Stimulated activated CD4-positive, alpha-beta T cell treated with anti-CD3 and anti-CD28 coated beads, Interleukin-4, amount 100 ng/mL, for 4 hours (primary cell): ENCODE measurements at places on chromosomes 7 and 10.

DNA sequence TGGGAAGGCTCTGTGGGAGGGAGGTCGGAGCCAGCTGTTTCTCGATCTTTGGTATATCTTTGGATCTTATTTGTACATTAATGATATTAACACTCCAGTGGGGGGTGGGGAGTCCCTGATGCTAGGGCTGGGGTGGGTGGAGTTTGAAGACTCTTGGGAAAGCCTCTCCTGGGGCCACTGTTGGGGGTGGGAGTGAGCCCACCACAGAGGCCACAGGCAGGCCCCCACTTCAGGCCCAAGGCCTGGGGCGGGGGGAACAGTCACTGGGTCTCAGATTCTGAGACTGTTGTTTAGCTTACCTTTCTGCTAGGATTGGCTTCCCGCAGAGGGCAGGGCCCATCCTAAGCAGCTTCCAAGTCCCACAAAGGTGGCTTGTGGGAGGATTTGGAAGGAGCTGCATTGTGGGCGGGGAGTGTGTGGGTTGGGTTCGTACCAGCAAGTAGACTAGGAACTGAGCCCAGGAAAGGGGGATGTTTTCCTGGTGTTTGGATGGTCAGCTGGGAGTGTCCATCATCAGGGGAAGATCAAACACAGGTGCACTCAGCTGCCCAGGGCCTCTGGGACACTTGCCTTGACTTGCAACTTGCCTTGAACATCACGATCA lies 11.9 kb downstream of the YKT6 start:
- DNase-seq = no peak

- DNase-seq = no peak
Measured at GRCh38 chr7:77473229-77474005, 57.3 kb upstream of the GSAP start.

DNA sequence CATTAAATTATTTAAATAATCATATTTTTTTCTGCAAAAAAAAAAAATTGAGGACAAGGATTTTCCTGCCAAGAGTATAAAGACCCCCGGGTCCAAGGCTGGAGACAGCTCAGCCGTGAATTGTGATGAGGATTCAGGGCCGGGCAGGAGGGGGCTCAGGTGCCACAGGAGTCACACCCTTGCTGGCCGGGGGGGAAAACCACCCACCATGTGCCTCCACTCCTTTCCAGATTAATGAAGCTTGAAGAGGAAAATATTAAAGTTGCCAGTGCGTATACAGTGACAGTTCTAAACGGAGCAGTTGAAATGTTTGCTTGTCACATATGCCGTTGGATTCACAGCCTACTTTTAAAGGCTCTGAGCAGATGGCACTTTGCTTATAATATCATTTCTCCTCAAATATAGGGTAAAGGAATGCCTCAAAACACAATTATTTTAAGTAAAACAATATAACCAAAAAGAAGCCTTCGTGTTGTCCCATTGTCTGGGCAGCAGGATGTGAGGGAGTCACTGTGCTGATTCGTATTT lies 49.6 kb downstream of the ADARB2 start:
- DNase-seq = no peak

DNA sequence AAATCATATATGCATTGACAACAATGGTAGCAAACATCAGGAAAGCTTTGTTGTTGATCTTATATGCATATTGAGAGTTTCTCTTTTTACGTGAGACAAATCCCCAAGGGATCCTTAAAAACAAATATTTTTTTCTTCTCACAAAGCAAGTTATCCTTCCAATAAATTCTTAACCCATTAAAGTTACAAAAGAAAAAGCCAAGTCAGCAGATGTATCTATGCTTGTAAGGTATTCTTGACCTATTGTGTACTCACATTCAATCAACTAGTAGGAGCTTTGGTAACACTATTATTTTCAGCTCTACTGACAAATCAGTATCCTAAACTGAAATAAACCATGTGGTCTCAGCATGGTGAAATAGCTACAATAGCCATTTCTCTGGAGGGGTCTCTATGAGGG lies 586.3 kb downstream of the CNTNAP2 start:
- DNase-seq = no peak

DNA sequence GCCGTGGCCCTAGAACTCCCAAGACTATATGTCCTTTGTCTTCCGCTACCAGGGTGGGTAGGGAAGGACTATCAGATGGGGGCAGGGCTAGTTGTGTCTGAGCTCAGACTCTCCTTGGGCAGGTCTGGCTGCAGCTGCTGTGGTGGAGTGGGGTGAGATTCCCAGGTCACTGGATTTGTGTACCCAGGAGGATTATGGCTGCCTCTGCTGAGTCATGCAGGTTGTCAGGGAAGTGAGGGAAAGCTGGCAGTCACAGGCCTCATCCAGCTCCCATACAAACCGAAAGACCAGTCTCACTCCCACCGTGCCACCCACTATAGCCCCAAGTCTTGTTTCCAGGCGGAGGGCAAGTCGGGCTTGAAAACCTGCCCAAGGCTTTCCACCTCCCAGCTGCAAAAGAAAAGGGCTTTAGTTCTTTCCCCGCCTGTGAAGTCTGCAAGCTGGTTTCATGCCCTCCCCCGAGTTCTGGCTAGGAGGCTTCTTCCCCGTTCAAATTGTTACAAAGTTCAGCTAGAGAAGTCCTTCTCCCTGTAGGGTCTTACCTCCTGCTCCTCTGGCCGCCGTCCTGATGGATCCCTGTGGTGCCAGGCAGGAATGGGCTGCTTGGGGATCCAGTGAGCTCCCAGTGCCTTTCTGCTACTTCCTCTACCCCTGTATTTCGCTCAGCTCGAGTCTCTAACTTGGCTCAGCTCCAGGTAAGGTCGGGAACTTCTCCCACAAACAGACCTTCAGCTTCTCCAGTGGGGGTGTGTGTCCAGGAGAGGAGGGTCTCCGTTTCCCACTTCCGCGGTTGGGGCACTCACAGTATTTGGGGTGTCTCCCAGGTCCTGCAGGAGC lies 106.8 kb upstream of the FGL2 start:
- no peak for DNase-seq

- no peak for DNase-seq
Measured at GRCh38 chr10:44807451-44807850, 103.7 kb upstream of the TMEM72 start.

DNA sequence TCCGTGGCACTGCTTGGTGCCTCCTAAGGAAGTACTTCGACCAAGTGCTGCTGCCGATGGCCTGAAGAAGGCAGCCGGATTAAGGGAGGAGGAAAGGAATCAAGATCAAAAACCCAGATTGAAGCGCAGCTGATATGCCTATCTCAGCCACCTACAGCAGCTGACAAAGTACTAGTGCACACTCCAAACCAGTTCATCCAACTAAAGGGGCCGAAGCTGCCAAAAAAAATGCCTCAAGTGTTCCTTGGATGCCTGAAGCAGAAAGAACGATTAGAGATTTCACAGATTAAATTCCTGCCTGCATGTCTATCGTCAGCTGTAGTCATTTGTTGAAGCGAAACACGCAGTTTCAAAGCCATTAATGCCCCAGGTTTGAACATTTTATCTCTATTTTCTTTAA lies 65.7 kb downstream of the TNRC18 start:
- no peak for DNase-seq

GRCh38 chr10:44647877-44648542 lies 263.1 kb upstream of the CXCL12 start:
- no peak for DNase-seq

DNA sequence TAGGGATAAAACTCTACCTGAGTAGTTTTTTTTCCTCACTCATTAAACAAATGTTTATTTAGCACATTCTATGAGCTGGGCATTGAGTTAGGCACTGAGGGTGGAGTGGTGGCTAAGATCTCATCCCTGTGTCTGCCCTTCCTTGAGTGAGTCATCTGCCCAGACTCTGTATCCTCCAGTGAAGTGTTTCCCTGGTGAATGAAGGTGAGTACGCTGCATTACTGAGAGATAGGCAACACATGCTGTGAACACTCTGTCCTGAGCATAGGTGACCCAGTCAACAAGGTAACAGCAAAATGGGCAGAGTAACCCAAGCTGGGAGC lies 5.8 kb downstream of the PITX3 start:
- no peak for DNase-seq

GRCh38 chr10:1378473-1378872 lies 322.3 kb downstream of the WDR37 start:
- DNase-seq = no peak

DNA sequence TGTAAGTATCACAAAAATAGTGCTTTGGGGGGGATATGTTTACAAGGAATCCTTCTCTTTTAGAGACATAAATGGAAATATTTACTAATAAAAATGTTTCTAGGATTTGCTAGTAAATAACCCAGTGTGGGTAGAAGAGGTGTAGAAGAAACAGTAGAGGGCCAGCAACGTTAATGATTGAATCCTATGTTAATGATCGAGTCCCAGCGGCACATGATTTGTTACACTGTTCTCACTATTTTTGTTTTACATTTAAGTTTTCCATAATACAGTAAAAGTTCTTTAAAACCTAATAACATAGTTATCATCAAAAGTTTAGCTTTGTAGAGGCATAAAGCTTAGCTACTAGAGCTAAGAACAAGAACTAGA lies 66.0 kb downstream of the UBE2H start:
- DNase-seq = no peak

DNA sequence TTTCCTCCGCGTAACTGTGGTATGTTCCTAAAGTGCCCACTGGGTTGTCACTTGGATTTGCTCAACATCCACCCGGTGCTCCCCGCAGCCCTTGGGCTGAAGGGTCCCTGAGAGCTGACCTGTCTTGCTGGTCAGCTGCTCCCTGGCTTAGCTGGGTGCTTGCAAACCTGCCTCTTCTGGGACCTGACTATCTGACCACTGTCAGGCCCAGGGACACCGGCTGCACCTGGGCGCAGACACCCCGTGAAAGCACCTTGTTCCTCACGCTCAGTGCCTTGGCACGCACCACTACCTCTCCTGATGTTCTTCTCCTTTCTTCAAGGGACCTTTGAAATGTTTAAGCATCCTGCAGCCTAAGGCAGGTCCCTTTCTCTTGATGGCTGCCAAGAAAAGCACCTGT lies 26.6 kb upstream of the LARP4B start:
- no peak for DNase-seq

GRCh38 chr10:10418387-10418786 lies 599.3 kb upstream of the CELF2 start:
- no peak for DNase-seq

DNA sequence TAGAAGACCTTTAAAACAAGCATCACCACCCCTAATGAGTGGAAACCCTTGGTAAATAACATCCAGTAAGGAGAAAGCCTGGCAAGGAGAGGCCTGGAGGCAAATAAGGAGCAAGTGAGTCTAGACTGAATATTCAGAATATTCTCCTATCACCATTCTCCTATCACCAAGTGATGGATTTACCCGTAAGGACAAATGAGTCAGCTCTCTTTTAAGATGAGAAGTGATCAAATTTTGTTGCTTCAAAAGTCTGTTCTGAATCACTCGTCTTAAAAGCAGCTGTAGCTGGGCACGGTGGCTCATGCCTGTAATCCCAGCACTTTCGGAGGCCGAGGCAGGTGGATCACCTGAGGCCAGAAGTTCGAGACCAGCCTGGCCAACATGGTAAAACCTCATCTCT lies 28.4 kb downstream of the KIAA1549 start:
- no peak for DNase-seq

- no peak for DNase-seq
Measured at GRCh38 chr7:83732305-83732704, 83.4 kb upstream of the SEMA3E start.

DNA sequence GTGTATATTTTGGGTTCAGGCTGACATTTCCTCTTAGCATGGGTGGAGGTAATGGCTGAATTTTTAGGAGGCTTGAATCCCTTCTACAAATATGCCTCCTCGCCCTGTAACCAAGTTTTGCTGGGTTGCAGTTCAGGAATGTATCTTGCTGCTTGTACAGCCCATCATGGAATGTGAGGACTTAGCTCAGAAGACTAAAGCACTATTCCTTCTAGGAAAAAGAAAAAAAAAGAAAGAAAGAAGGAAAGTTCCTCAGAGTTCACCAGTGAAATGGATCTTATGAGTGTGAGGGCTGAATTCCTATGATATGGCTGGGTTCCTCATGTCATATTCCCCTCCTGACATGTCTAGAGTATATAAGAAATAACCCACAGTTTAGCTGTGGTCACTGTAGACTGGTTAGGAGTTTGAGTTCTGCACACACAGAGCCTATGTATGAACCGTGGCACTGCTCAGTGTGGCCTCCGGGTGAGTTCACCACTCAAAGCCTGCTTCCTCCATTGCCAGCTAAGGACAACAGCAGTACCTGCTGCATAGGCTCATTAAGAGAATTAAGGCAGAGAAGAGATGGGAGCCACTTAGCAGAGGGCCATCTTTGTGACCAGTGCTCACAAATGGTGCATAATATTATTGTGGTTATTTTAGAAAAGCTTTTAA lies 114.0 kb downstream of the TACC2 start:
- no peak for DNase-seq

GRCh38 chr7:92747041-92747835 lies 89.1 kb downstream of the CDK6 start:
- no peak for DNase-seq

GRCh38 chr7:36863901-36864701 lies 139.8 kb upstream of the AOAH start:
- DNase-seq = peak; percentile 8

DNA sequence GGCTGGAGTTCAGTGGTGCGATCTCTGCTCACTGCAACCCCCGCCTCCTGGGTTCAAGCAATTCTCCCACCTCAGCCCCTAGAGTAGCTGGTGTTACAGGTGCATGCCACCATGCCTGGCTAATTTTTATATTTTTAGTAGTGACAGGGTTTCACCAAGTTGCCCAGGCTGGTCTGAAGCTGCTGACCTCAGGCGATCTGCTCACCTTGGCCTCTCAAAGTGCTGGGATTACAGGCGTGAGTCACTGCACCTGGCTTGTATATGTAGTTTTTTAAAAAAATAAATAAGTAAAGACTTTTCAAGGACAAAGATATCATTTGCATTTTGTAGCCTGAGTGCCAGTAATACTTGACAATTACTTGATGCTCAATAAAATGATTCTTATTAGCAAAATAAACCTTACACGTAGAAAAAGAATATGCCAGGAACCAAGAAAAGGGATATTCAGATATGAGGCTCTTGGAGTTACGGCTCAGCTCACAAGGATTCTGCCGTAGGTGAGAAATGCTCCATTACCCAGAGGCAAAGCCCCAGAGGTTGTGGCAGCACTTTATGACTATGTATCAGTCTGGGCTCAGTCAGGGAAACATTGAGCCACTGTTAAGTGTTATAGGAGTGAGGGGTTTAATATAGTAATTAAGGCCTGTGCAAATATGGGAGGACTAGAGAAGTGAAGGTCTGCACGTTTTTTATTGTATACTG lies 98.5 kb downstream of the TPST1 start:
- DNase-seq = no peak

DNA sequence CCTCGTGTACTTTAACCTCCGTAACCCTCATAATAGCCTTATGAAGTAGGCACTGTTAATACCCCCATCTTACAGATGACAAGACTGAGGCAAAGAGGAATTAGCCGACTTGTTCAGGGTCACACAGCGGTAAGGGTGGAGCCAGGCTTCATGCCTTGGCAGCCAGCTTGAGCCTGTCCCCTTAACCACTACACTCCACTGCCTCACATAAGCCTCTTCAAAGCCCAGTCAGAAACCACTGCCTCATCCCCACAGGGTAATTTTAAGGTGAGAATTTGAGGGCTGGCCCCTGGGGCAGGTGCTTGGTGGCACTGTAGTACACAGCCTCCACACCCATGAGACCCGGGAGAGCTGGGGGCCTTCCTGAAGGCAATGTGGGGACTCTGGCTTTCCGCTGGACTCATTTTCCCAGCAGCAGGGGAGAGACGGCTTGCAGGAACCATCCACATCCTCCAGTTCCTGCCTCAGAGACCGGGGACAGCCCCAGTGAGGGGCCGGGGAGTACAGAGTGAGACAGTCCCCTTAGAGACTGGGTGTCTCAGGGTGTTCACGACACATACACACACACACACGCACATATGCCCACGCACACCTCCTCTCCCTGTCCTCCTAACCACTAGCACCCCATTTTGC lies 7.6 kb upstream of the C10orf105 start:
- peak; percentile 81 for DNase-seq
